ENCODE measurements at places on chromosomes 3 and 15.

- H3K27me3 ChIP-seq: peaks cover 2% of the 10 kb centered on the region
- DNase-seq: no peak
- no peaks in the 10 kb centered on the region for H3K36me3 ChIP-seq
- no peak overlapping the region for H3K27ac ChIP-seq
- H3K4me1 ChIP-seq: no peaks in the 10 kb centered on the region
These were observed 260.9 kb downstream of the KLF13 start for GRCh38 chr15:31587583-31587982.

GRCh38 chr15:50977162-50977561, 68.7 kb downstream of the AP4E1 start:
- no peak overlapping the region for H3K27ac ChIP-seq
- no peak overlapping the region for H3K4me3 ChIP-seq
- H3K27me3 ChIP-seq: no peaks in the 10 kb centered on the region
- no peak for DNase-seq
- peaks cover 7% of the 10 kb centered on the region for H3K4me1 ChIP-seq

DNA sequence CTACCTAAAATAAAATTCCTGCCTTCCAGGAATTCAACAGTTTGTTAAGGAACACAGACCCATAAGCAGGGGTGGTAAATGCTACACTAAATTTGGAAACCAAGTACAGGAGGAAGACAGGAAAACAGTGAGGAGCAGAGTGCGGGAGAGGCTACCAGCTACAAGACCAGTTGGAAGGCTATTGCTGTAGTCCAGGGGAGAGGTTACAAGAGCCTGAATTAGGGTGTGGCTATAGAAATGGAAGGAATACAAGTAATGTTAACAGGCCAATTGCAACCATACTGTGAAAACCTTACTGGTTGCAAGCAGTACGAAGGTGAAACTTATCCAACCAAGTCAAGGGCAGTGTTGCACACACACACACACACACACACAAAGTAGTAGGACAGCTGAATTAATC, 880 bp upstream of the ARMC8 start:
- H3K4me1 ChIP-seq: peaks cover 24% of the 10 kb centered on the region
- H3K36me3 ChIP-seq: peaks cover 9% of the 10 kb centered on the region
- H3K4me3 ChIP-seq: peak overlapping the region; percentile 90
- peaks cover 20% of the 10 kb centered on the region for H3K27me3 ChIP-seq

- H3K4me1 ChIP-seq: no peaks in the 10 kb centered on the region
- no peaks in the 10 kb centered on the region for H3K36me3 ChIP-seq
- H3K27me3 ChIP-seq: no peaks in the 10 kb centered on the region
- no peak overlapping the region for H3K4me3 ChIP-seq
These were observed 208.3 kb upstream of the UBE2E2 start for GRCh38 chr3:22994781-22995180.

GRCh38 chr15:25060996-25061620, 106.3 kb downstream of the SNRPN start:
- no peak overlapping the region for H3K4me3 ChIP-seq
- no peaks in the 10 kb centered on the region for H3K27me3 ChIP-seq
- no peak overlapping the region for H3K27ac ChIP-seq
- DNase-seq: no peak

- DNase-seq: no peak
- no peaks in the 10 kb centered on the region for H3K36me3 ChIP-seq
- H3K27ac ChIP-seq: no peak overlapping the region
- peaks cover 3% of the 10 kb centered on the region for H3K4me1 ChIP-seq
These were observed 78.4 kb downstream of the PCSK6 start for GRCh38 chr15:101411085-101411484.

- no peak for DNase-seq
- H3K4me3 ChIP-seq: no peak overlapping the region
- no peaks in the 10 kb centered on the region for H3K4me1 ChIP-seq
- no peak overlapping the region for H3K27ac ChIP-seq
These were observed 62.6 kb upstream of the RAB6B start for GRCh38 chr3:133958071-133958805.

DNA sequence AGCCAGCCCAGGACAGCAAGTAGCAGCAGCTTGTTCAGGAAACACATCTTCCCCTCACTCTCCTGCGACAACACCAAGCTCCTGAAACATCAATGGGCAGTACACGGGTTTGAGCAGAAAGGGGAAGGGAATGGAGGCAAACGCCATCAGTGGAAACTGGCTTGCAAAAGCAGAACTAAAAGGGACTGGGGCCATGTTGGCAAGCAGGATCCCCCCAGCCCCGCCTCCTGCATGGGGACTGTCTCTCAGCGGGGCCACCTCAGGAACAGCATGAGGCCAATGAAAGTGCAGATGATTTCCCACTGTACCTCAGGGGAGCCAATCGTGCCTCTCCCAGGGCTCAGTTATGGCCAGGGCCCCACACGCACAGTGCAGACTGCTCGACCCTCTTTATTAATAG, 6.8 kb downstream of the CDAN1 start:
- H3K4me3 ChIP-seq: no peak overlapping the region
- peaks cover 2% of the 10 kb centered on the region for H3K4me1 ChIP-seq

DNA sequence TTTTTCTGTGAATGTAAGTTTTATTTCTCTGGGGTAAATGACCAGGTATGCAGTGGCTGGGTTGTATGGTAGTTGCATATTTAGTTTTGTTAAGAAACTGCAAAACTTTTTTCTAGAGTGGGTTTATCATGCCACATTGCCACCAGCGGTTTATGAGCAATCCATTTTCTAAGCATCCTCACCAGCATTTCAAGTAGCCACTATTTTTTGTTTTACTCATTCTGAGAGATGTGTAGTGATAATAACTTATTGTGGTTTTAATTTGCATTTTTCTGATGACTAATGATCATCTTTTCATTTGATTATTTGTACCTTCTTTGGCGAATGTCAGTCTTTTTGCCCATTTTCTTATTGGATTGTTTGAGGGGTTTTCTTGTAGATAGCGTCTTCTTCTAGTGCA, 56.2 kb downstream of the SPRED1 start:
- H3K27ac ChIP-seq: no peak overlapping the region
- peaks cover 43% of the 10 kb centered on the region for H3K27me3 ChIP-seq
- no peak overlapping the region for H3K4me3 ChIP-seq
- H3K36me3 ChIP-seq: no peaks in the 10 kb centered on the region

DNA sequence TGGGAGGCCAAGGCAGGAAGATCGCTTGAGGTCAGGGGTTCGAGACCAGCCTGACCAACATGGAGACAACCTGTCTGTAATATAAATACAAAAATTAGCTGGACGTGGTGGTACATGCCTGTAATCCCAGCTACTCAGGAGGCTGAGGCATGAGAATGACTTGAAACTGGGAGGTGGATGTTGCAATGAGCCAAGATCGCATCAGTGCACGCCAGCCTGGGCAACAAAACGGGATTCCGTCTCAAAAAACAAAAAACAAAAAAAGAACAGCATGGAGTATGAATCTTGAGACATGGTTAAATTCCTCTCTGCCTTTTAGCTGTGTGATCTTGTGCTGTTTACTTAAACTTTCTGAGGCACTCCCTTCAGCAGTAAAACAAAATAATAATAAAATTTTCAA, 244.9 kb downstream of the FGF12 start:
- H3K4me1 ChIP-seq: no peaks in the 10 kb centered on the region
- H3K27me3 ChIP-seq: no peaks in the 10 kb centered on the region
- no peak overlapping the region for H3K4me3 ChIP-seq
- H3K27ac ChIP-seq: no peak overlapping the region
- no peaks in the 10 kb centered on the region for H3K36me3 ChIP-seq

GRCh38 chr3:46524008-46524407, 26.2 kb downstream of the RTP3 start:
- peaks cover 22% of the 10 kb centered on the region for H3K27me3 ChIP-seq
- no peak overlapping the region for H3K4me3 ChIP-seq
- no peak overlapping the region for H3K27ac ChIP-seq
- no peaks in the 10 kb centered on the region for H3K4me1 ChIP-seq
- H3K36me3 ChIP-seq: no peaks in the 10 kb centered on the region

Data from activated T-helper 2 cell treated with anti-CD3 and anti-CD28 coated beads, Interferon-gamma antibody, Interleukin-2, Interleukin-4, amounts not matched to agents 10 μg/mL and 5 μg/mL and 100 μg/mL, durations not matched to agents 14 hours and 24 hours and 36 hours (primary cell).